ENCODE measurements at places on chromosomes 3 and 15.
A peak's percentile ranks its signal among the peaks of the same experiment; 100 is the strongest.

- H3K4me3 ChIP-seq: no peak overlapping the region
- DNase-seq: no peak
- H3K4me1 ChIP-seq: peaks cover 19% of the 10 kb centered on the region
- H3K27ac ChIP-seq: no peak overlapping the region
- no peaks in the 10 kb centered on the region for H3K27me3 ChIP-seq
Observed at GRCh38 chr15:83320844-83321243, 36.4 kb upstream of the BNC1 start.

- H3K36me3 ChIP-seq: no peaks in the 10 kb centered on the region
- no peak for DNase-seq
- peaks cover 2% of the 10 kb centered on the region for H3K4me1 ChIP-seq
- peaks cover 3% of the 10 kb centered on the region for H3K27me3 ChIP-seq
- H3K27ac ChIP-seq: no peak overlapping the region
- no peak overlapping the region for H3K4me3 ChIP-seq
Observed at GRCh38 chr3:63047068-63047467, 171.9 kb upstream of the CADPS start.

GRCh38 chr15:73385205-73385604 lies 16.4 kb upstream of the HCN4 start:
- H3K4me1 ChIP-seq: peaks cover 27% of the 10 kb centered on the region
- H3K4me3 ChIP-seq: no peak overlapping the region
- no peak overlapping the region for H3K27ac ChIP-seq

DNA sequence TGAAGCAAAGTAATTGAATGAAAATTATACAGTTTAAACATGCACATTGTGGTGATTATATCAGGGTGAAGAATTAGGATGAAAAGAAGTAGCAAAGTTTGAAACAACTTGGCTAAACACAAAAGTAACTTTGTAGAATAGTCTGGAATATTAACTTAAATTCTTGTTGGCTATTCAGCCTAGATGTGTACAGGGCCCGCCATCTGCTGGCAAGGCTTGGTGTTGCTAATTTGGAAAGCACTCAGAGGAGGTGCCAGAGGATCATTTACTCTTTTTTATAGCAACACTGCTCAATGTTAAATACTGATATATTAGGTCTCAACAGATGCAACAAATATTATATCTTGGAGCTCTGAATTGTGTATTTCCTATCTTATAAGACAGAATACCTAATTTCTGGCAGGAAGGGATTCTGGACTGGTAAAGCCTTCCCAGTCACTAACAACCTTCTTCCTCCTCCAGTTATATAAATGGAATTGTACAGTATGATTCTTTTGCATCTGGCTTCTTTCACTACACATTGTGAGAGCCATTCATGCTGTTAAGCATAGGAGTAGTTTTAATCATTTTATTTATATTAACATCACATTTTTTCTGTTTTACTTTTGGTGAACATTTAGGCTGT lies 36.1 kb downstream of the TTC23 start:
- no peaks in the 10 kb centered on the region for H3K4me1 ChIP-seq
- peak; percentile 32 for DNase-seq
- H3K36me3 ChIP-seq: peaks cover 21% of the 10 kb centered on the region
- no peak overlapping the region for H3K4me3 ChIP-seq
- H3K27ac ChIP-seq: no peak overlapping the region

GRCh38 chr15:66167854-66168253 lies 85.7 kb downstream of the MEGF11 start:
- H3K36me3 ChIP-seq: no peaks in the 10 kb centered on the region
- no peak overlapping the region for H3K4me3 ChIP-seq
- peaks cover 44% of the 10 kb centered on the region for H3K27me3 ChIP-seq
- no peak overlapping the region for H3K27ac ChIP-seq

GRCh38 chr3:14831916-14832450 lies 13.2 kb downstream of the FGD5 start:
- no peaks in the 10 kb centered on the region for H3K36me3 ChIP-seq
- H3K27ac ChIP-seq: no peak overlapping the region
- peaks cover 50% of the 10 kb centered on the region for H3K27me3 ChIP-seq
- peaks cover 36% of the 10 kb centered on the region for H3K4me1 ChIP-seq
- DNase-seq: no peak
- no peak overlapping the region for H3K4me3 ChIP-seq

DNA sequence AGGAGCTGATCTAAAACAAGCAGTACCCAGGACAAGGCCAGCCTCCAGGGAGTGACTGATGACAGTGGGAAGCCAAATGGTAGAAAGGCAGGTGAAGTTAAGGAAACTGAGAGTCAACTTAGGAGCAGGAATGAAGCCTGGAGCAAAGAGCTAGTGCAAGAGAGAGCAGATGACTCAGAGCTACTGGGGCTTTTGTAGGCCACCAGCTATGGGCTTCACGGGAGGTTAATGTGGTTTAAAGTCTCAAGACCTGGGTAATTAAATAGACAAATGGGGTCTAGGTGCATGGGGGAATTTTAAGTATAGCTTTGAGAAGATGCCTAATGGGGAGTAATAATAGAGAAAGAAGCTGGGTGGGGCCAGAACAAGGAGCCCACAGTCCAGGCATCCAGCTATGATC lies 3.1 kb downstream of the CD86 start:
- no peak overlapping the region for H3K27ac ChIP-seq
- no peaks in the 10 kb centered on the region for H3K4me1 ChIP-seq
- H3K4me3 ChIP-seq: no peak overlapping the region
- no peak for DNase-seq

GRCh38 chr3:54206874-54207273 lies 84.5 kb downstream of the CACNA2D3 start:
- H3K27me3 ChIP-seq: peaks cover 20% of the 10 kb centered on the region
- H3K27ac ChIP-seq: no peak overlapping the region
- no peak for DNase-seq
- no peak overlapping the region for H3K4me3 ChIP-seq

- H3K4me3 ChIP-seq: no peak overlapping the region
- no peak overlapping the region for H3K27ac ChIP-seq
- H3K27me3 ChIP-seq: no peaks in the 10 kb centered on the region
Observed at GRCh38 chr3:143850877-143851276, 2.6 kb upstream of the SLC9A9 start.

DNA sequence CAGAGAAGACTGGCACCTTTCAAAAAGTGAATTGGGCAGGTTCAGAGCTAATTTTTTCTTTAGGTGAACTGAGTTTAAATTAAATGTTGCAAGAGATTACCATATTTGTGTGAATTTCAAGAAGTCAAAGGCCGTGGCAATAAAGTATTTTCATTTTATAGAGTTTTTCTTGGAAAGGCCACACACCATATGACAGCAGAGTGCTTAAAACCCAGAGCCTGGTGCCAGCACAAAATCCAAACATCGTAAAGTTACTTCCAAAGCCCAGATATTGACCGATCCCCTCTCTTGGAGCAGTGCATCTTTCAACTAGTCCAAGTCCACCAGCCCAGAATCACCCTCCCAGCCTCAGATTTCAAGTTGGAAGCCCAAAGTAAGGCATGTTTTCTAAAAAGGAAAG lies 164.5 kb downstream of the VGLL4 start:
- H3K4me1 ChIP-seq: peaks cover 43% of the 10 kb centered on the region
- no peak for DNase-seq
- no peaks in the 10 kb centered on the region for H3K27me3 ChIP-seq
- peaks cover 2% of the 10 kb centered on the region for H3K36me3 ChIP-seq
- peak overlapping the region; percentile 7 for H3K27ac ChIP-seq

- H3K4me1 ChIP-seq: no peaks in the 10 kb centered on the region
- no peak overlapping the region for H3K4me3 ChIP-seq
- H3K27me3 ChIP-seq: no peaks in the 10 kb centered on the region
- H3K27ac ChIP-seq: no peak overlapping the region
- no peaks in the 10 kb centered on the region for H3K36me3 ChIP-seq
Observed at GRCh38 chr3:80424951-80425350, 657.2 kb upstream of the ROBO1 start.

DNA sequence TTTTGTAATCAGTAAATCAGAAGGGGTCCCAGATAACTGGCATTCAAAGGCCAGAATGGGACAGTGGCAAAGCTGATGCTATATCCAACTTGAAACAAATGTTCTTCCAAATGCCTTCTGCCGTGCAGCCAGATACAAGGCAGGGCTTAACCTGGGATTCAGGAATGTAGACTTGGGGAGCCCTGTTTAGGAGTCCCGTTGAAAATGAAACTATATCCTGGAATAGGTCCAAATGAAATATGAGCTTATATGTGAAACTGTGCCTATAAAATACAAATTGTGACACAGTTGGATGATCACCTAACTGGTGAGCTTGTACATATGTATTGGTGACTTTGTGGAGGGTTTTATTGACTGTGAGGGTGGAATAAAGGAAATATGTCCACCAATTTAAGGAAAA lies 28.7 kb downstream of the FRMD4B start:
- H3K27me3 ChIP-seq: no peaks in the 10 kb centered on the region
- H3K4me1 ChIP-seq: peaks cover 5% of the 10 kb centered on the region
- no peak overlapping the region for H3K27ac ChIP-seq
- H3K4me3 ChIP-seq: no peak overlapping the region
- no peaks in the 10 kb centered on the region for H3K36me3 ChIP-seq
- no peak for DNase-seq

- H3K27me3 ChIP-seq: peaks cover 10% of the 10 kb centered on the region
- no peak overlapping the region for H3K27ac ChIP-seq
- peaks cover 21% of the 10 kb centered on the region for H3K4me1 ChIP-seq
- H3K4me3 ChIP-seq: no peak overlapping the region
- H3K36me3 ChIP-seq: peaks cover 3% of the 10 kb centered on the region
- DNase-seq: no peak
Observed at GRCh38 chr3:72899349-72899765, 11.5 kb downstream of the GXYLT2 start.

DNA sequence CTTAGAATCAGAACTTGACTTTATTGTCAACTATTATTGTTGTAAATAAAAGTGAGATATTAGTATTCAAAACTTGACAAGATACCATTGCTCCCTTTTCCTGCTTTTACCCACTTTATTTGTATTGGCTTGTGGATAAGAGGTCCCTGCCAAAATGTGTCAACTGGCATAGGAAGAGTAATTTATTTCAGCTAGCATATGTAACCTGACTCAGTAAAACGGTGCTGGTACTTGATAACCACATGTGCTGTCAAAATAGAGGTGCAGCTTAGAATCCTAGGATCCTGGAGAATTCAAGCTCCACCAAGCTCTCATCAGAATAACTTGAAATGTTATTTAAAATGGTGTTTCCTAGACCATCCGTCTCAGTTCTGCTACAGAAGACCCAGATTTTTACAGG lies 90.2 kb upstream of the TGFBR2 start:
- no peak overlapping the region for H3K27ac ChIP-seq
- H3K4me1 ChIP-seq: peaks cover 10% of the 10 kb centered on the region
- no peak overlapping the region for H3K4me3 ChIP-seq
- no peaks in the 10 kb centered on the region for H3K27me3 ChIP-seq
- H3K36me3 ChIP-seq: no peaks in the 10 kb centered on the region

- no peaks in the 10 kb centered on the region for H3K27me3 ChIP-seq
- no peak overlapping the region for H3K4me3 ChIP-seq
- H3K4me1 ChIP-seq: peaks cover 31% of the 10 kb centered on the region
- H3K27ac ChIP-seq: peak overlapping the region; percentile 39
Observed at GRCh38 chr3:150146991-150147761, 176.5 kb upstream of the PFN2 start.

DNA sequence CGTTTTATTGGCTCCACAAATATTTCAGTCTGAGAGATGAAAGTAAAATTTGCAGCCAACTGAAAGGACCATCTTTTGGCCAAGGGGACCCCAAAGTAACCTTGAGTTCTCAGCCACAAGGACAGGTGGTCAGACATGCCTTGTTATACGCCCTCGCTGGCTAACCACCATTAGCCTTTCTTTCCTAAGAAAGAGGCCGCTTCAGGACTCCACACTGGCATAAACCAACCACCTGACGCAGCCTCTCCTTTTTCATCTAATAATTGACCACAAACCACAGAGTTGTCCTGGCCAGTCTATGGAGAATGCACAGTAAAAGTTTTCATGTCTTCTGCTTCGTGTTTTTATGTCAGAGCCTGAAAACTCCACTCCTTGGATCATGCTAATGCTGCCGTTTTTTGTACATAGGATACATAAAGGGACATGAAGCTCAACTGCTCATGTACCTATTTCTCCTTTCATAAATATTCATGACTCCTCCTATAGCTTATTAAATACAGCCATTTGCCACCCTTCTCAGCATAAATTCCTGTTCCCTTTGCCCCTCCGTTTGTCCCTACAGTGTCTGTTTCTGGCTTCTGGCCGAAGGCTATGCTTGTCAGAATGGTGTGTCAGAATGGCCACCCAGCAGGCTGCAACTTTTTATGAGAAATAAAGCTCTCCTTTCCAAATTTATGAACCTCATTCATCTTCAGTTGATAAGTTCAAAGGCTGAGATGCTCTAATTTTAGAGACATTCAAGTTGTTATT lies 374.1 kb upstream of the RBMS3 start:
- H3K27me3 ChIP-seq: no peaks in the 10 kb centered on the region
- H3K27ac ChIP-seq: no peak overlapping the region
- no peaks in the 10 kb centered on the region for H3K36me3 ChIP-seq
